ENCODE measurements at places on chromosomes 5 and 9.

DNA sequence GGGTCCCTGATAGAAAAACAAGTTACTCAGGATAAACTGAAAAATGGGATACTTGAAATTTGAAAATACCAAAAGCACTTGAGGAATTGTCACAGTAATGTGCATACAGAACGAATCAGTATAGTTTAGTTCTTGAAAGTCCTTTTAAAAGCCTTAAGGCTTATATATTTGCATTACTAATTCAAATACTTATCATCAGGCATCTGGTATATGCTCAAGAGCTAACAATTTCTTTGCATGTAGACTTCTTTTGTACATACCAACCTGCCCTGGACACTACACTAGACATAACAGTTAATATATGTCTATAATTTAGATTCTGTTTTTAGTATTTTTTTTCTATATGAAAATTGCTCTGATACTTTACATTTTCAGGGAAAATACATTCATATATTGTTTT is 43.2 kb downstream of the SMIM15 start:
- DNase-seq = no peak

- no peak for DNase-seq
These were observed 7.8 kb downstream of the DMRT2 start for GRCh38 chr9:1057910-1058309.

GRCh38 chr5:1526190-1526631 is 2.5 kb upstream of the LPCAT1 start:
- no peak for DNase-seq

- DNase-seq = no peak
These were observed 789.7 kb upstream of the ZNF608 start for GRCh38 chr5:125536095-125536494.

DNA sequence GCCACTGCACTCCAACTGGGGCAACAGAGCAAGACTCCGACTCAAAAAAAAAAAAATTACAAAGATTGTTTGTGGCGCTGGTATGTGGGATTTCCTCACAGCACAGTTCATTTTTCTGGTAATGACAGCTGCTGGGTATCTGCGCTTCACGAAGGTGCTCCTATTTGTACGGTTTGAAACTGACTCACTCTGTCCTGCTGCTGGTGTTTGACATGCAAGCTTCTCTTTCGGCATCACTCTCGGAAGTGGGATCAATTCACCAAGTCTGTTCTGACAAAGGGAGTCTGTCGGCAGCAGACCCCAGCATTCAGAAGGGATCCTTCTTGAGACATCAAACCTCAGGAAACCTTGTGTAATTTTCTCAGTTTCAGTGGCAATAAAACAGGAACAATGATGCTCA is 26.3 kb downstream of the MAML1 start:
- no peak for DNase-seq

Data from eye (tissue), 1 donor.